ENCODE measurements at places on chromosomes 5 and 9. TPM values are rescaled to one million over a fixed set of nuclear protein-coding genes. Genes with fewer than 3 reads are reported as not detected.

Gene TNFSF8
- 1.6 TPM for total RNA-seq

Gene SPINK7
- total RNA-seq = 0.59 TPM

Gene IL9
- total RNA-seq = not detected

Gene GZMA
- 0.89 TPM for total RNA-seq

Gene GNA14
- total RNA-seq = 1.6 TPM

Gene ZNF883
- total RNA-seq = 2.7 TPM

Gene BTNL3
- total RNA-seq = not detected

Gene PCDHB10
- total RNA-seq = 1.8 TPM

Gene SUSD3
- 3.0 TPM for total RNA-seq

Gene SLC34A1
- total RNA-seq = not detected

Gene DNM1
- total RNA-seq = 58.4 TPM

Gene AK1
- total RNA-seq = 47.1 TPM

Gene FST
- total RNA-seq = 58.7 TPM

Gene PKD2L2
- 0.10 TPM for total RNA-seq

Gene IRX2
- 22.5 TPM for total RNA-seq

Gene CRB2
- 0.10 TPM for total RNA-seq

Gene TRPM3
- 2.3 TPM for total RNA-seq

Gene LSM11
- 4.5 TPM for total RNA-seq

Gene OR1L1
- not detected for total RNA-seq

Gene GPR151
- not detected for total RNA-seq

Gene SMU1
- total RNA-seq = 25.7 TPM

Gene NIPAL4
- total RNA-seq = 11.9 TPM

Gene CDC25C
- total RNA-seq = 3.5 TPM

Gene LCN2
- total RNA-seq = 14.6 TPM

Gene LIX1
- total RNA-seq = 0.69 TPM

Gene IFNA13
- total RNA-seq = not detected

Gene PLEKHG4B
- 6.0 TPM for total RNA-seq

Gene WWC1
- total RNA-seq = 7.3 TPM

Gene PLPPR1
- total RNA-seq = 1.5 TPM

Gene ESM1
- 4.6 TPM for total RNA-seq

Gene CYLC2
- total RNA-seq = not detected

Gene NAIP
- 21.3 TPM for total RNA-seq

Gene SEC16A
- total RNA-seq = 26.5 TPM

Gene SLC34A3
- total RNA-seq = not detected

Gene SLC25A2
- 1.4 TPM for total RNA-seq

Gene MYO10
- 40.1 TPM for total RNA-seq

Gene MCTP1
- 30.8 TPM for total RNA-seq

Gene SLC36A2
- total RNA-seq = 0.20 TPM

Gene IL13
- total RNA-seq = 0.10 TPM

Gene ERAP2
- total RNA-seq = 2.2 TPM

Gene FOXD4
- total RNA-seq = 0.10 TPM

Gene SPINK6
- total RNA-seq = not detected

Gene MARCHF3
- total RNA-seq = 18.5 TPM

Gene TEX53
- total RNA-seq = not detected

Gene OTP
- not detected for total RNA-seq

Gene TAF1L
- under 0.01 TPM for total RNA-seq

Gene BRD3OS
- total RNA-seq = 6.8 TPM

Gene TRIM32
- total RNA-seq = 12.3 TPM

All from skin of body (tissue), 3 donors.